Fibroblast of skin of back (primary cell): ENCODE measurements at places on chromosomes 1 and 21.

DNA sequence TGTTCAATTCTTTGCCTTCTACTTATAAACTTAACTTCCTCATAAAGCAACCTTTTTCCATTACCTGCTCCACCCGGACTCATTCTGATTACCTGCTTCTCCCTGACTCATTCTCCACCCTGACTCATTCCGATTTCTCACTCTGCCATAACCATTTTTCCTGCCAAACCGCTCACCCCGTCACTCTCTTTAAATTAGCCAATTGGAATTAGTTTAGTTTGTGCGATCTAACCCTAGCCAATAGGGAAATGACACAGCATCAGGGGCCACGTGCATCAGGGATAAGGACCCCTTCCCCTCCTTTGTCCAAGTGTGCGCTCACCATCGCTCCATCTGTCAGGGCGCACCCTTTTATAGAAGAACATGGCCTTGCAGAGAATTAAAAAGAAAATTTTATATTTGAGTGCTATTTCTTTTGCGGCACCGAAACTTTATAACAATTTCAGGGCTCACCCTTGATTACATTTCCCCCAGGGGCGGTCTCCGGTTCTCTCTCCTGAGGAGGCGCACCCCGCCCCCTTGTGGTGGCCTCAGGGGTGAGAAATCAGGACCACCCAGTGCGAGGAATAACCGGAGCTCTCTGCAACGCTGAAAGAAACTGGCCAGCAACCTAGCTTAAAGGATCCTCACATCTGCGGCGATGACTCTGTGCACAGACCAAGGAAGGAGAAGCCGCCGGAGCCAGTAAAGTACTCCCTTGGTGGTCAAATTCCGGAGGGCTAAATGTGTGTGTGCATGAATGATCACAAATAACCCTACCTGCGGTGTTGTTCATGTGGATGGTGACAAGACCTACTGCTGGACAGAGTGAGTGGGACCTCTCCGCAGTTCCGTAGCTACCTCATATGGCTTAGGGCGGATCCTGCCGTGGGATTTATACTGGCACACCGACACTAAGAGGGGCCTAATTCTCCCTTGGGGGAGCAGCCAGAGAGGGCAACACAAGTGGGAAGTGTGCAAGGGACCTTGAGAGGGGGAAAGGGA, 30.3 kb upstream of the CBR3 start:
- peak; percentile 50 for DNase-seq

GRCh38 chr1:227756172-227756959, 21.1 kb downstream of the SNAP47 start:
- DNase-seq = no peak

GRCh38 chr1:150564051-150564991, 15.1 kb downstream of the MCL1 start:
- DNase-seq = peak; percentile 59

DNA sequence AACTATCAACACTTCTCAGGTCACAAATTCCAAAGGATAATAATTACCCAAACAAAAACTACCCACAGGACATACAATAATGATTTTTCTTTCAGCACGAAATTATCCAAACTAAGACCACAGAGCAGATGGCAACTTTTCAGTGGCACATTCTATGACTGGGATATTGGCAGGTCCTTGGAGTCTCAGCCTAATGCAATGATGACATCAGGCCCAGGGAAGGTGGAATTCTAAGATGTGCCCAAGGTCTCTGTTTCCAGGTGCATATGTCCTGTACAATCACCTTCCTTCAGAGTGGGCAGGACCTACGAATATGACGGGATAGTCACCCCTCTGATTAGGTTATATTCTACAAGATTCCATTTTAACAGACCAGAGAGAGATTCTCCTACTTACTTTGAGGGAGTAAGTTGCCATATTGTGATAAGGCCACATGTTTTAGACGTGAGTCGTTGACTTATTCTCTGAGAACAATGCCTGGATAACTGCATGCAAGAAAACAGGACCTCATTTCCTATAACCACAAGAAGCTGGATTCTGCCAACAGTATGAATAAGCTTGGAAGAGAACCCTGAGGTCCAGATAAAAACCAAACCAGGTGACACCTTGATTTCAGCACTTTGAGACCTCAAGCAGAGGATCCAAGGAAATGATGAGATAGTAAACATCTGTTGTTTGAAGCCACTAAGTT, 69.9 kb downstream of the ZC3H11B start:
- peak; percentile 64 for DNase-seq

GRCh38 chr1:169250795-169251194, 116.8 kb downstream of the NME7 start:
- no peak for DNase-seq

- no peak for DNase-seq
Observed at GRCh38 chr1:175089136-175089718, 21.6 kb downstream of the TNN start.

GRCh38 chr1:192852001-192852947, 43.4 kb downstream of the RGS2 start:
- no peak for DNase-seq

- DNase-seq = peak; percentile 1
Observed at GRCh38 chr1:238779716-238780115, 606.7 kb upstream of the CHRM3 start.

DNA sequence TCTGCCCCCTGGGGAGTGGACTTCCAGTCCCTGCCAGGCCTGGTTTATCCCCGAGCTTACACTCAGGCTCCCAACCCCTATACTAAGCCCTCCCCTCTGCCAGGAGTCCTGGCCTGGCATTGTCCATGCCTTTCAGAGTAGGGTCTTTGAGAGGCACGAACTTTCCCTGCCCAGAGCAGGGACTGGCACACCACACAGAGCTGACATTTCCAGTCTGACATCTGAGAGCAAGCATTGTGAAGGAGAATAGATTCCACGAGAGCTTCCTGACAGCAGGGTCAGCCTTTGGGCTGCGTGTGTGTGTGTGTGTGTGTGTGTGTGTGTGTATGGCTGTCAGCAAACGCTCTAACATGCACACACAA, 59.5 kb upstream of the LAPTM5 start:
- DNase-seq = no peak

DNA sequence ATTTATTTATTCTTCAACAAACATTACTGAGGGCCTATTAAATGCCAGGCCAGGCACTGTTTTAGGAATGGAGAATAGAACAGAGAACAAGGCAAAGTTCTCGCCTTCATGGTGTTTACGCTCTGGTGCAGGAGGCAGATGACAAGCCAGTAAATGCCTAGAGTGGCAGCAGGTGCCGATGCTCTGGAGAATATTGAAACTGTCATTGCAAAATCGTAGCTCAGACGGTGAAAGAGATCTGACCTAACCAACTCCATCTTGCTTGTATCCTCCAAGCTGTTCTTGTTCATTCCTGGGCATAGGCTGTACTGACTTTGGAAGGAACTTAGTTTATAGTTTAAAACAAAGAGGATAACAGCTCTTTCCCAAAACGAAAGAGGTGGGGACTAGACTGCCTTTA, 13.5 kb upstream of the ENO1 start:
- no peak for DNase-seq

- DNase-seq = peak; percentile 93
Observed at GRCh38 chr1:221439008-221439746, 302.7 kb downstream of the DUSP10 start.

GRCh38 chr1:92953491-92953890, 7.8 kb downstream of the DIPK1A start:
- DNase-seq = no peak

GRCh38 chr1:180593382-180593781, 34.6 kb downstream of the OVAAL start:
- no peak for DNase-seq

GRCh38 chr1:172826096-172826741, 167.3 kb downstream of the FASLG start:
- peak; percentile 88 for DNase-seq

GRCh38 chr1:170840371-170840770, 95.0 kb upstream of the MROH9 start:
- no peak for DNase-seq

GRCh38 chr1:150072959-150073358, 5.4 kb downstream of the VPS45 start:
- DNase-seq = peak; percentile 34

DNA sequence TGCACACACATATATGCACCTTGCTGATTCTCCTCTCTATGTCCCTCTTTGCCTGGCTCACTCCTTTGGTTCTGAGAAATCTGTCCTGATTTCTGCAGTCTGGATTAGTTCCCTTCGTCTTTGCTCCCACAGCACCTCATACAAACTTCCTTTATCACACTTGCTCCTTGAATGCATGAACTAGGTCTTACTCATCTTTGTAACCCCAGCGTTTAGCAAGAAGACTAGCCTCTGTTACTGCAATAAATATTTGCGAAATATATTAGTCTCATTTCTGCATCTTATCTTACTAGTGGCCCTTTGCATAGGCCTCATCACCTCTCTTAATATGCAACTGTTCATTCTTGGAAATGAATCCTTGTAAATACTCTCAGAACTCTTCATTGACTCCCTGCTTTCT, 11.4 kb downstream of the SMYD2 start:
- DNase-seq = no peak

- DNase-seq = no peak
Observed at GRCh38 chr1:64861611-64862010, 104.7 kb downstream of the JAK1 start.

DNA sequence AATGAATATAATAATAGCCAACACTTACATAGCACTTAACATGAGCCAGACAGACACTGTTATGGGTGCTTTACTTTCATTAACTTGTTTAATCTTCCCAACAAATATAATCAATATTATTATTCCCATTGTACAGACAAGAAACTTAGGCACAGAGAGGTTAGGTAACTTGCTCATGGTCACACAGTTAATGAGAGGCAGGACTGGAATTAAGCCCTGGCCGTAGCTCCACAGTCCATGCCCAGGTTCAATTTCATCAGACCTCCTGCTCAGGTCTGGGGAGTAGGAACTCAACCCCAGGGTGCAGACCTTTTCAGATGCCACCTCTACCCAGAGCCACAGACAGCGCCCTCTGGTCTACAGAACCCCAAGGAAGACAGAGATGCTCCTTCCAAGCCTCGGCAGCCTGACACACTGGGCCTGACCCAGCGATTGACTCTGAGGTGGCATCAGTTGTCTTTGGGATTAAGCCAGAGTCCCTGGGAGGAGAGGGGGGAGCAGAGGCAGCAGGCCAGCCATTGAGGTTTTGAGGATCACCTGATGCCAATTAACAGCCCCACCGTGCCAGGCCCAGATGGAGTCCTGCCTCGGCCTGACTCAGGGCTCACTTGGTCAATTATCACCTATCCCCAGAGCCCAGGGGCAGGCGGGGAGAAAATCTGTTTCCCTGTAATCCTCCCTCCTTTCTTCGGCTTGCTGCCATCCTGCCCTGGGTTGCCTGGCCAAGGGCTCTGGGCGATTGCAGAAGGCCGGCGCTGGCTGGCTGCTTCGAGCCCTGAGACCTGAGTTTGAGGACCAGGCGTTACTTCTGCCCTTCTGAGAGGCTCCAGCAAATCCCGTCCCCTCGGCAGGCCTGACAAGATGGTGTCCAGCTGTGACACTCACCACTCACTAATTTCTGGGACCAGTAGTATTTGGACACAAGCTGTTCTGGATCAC, 116.7 kb downstream of the LACTBL1 start:
- DNase-seq = no peak

DNA sequence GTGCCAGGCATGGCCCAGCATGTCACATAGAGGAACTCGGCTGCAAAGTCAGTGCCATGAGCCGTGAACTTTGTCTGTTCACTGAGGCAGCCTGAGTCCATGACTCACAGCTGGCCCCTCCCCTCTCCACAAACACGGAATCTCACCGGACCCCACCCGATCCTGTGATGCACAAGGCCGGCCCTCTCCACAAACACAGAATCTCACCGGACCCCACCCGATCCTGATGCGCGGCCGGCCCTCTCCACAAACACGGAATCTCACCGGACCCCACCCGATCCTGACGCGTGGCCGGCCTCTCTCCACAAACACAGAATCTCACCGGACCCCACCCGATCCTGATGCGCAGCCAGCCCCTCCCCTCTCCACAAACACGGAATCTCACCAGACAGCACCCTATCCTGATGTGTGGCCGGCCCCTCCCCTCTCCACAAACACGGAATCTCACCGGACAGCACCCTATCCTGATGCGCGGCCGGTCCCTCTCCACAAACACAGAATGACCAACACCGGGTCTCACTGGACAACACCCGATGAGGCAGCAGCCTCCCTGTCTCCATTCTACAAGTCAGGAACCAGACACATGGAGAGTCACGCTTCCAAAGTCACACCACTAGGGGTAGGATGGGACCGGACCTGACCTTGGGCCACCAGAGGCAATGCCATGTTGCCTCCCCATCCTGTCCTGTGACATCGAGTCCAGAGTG, 39.6 kb upstream of the GPR153 start:
- DNase-seq = peak; percentile 26

DNA sequence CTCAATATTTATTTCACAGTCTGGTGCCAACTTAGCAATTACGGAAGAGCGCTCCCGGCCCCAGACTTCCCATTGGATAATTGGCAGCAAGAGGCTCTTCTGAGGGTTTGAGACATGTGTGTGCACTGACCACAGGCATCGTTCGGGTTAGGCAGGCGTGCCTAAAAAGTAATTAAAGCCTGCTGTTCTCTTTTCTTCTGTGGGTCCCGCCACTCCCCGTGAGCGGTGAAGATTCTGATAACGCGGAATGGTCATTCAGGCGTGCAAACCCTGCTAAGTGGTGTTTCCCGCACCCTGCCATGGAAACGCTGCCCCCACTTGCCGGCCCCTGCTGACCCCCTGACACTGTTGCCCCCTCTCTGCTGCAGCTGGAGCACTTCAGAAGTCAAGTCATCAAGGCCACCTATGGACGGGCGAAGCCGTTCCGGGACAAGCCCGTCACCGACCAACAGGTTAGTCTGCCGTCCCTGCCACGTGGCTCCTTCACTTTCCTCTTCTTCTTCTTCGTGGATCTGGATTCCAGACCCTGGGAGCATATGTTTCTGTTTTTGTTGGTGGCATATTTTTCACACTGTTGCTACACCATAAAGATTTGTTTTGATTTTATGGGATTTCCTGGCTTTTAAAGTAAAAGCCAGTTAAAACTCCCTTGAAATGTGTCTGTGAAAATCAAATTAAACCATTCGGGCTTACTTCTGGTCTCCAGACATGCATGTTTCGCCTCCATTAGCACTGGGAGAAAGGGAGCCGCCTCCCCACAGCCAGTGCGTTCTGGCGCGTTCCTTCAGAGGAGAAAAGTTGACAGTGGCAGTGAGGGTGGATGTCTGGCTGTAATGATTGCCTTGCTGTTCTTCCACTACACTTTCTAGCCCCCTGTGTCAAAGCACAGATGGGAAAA, 79.9 kb downstream of the FHAD1 start:
- DNase-seq = peak; percentile 47

- DNase-seq = peak; percentile 40
Observed at GRCh38 chr1:220527908-220528678, at the start of gene MARK1. Gene MARK1, plus strand, starts transcription at chr1:220528136. Its CDS starts 687 bp downstream, at chr1:220528823.

GRCh38 chr1:194833111-194833510, 1646.7 kb upstream of the B3GALT2 start:
- DNase-seq = no peak

GRCh38 chr1:108634521-108634920, 26.4 kb downstream of the HENMT1 start:
- DNase-seq = no peak

GRCh38 chr1:56831871-56832693, 12.9 kb upstream of the FYB2 start:
- peak; percentile 98 for DNase-seq
